ENCODE measurements at places on chromosomes 12 and 14.

DNA sequence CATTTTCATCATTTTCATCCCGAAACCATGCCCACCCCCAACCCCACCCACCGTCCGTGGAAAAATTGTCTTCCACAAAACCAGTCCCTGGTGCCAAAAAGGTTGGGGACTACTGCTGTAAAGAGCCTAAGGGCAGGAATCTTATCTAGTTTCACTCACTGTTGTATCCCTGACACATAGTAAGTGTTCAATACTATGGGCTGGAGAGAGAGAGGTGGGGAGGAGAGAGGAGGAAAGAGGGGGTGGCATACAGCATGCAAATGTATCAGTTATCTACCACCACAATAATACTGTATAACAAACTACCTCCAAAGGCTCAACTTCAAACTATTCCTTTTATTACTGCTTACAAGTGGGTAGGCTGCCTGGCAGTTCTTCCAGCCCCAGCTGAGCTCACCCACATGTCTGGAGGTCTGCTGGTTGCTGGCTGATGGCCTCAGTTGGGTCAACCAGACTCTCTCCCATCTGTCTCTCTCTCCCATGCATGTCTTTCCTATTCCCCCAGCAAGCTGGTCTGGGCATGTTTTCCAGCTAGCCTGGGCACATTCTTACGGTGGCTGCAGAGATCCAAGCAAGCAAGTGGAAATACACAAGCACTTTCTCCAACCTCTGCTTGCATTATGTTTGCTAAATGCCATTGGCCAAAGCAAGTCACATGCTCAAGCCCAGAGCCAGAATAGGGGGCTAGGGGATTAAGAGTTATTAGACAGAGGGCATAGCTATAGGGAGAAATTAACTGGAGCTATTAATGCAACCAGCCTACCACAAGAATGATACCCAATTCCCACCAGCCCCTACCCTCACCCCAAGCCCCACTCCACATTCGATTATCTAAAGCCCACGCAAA lies 31.6 kb upstream of the FICD start:
- no peak for DNase-seq

GRCh38 chr12:48018618-48018995 lies 14.3 kb upstream of the COL2A1 start:
- DNase-seq = no peak

DNA sequence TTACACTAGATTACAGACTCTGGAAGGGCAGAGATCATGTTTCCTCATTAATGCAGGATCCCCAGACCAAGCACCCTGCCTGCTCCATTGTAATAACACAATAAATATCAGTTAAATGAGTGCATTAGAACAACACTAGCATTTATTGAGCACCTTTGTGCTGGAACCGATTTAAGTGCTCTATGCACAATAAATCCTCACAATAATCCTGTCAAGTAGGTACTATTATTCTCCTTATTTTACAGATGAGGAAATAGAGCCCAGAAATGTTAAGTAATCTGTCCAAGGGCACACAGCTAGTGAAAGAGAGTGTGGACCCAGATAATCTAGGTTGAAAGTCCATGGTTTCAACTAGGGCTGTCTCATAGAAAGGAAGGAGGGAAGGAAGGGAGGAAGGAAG lies 69.8 kb downstream of the MAP1LC3B2 start:
- DNase-seq = no peak

- DNase-seq = peak; percentile 37
Observed at GRCh38 chr14:45251912-45252311, 1.1 kb downstream of the MIS18BP1 start.
